ENCODE measurements at places on chromosomes 3 and 15. TPM values are rescaled to one million over a fixed set of nuclear protein-coding genes. Genes with fewer than 3 reads are reported as not detected.

FGF7 gene
- total RNA-seq = 377 TPM

AGBL1 gene
- not detected for total RNA-seq

MAGI1 gene
- total RNA-seq = 66.6 TPM

GRCh38 chr15:75228787-75229186 is 27.1 kb downstream of the C15orf39 start:
- peak; percentile 62 for DNase-seq

ADAMTS9 gene
- 2.7 TPM for total RNA-seq

PRKCD gene
- 2.2 TPM for total RNA-seq

DNA sequence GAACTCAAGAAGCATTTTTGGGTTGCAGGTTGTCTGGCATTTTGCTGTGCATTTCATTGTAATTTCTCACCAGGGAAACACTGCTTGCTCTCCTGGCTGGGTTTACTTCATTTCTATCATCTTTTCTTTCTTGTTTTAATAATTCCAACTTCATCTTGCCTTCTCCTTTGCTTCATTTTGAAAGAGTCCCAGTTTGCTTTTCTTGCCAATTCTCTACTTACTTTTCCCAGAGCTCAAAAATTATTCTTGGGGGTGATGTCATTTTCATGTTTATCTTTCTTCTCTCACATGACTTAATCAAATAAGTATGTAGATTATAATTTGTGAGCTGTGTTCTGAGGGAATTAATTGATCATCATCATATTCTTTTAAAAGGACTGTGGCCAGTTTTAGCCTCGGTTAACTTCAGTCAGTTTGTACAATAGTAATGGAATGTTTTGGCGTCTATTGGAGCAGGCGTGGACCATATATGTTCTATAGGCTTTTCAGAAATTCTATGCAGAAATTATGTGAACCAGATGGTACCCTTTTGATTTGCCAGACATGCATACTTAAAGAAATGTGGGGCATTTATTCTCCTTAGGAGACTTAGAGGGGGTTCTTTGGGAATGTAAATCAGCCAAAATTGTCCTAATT is 30.1 kb downstream of the SH3GL3 start:
- DNase-seq = no peak

DNA sequence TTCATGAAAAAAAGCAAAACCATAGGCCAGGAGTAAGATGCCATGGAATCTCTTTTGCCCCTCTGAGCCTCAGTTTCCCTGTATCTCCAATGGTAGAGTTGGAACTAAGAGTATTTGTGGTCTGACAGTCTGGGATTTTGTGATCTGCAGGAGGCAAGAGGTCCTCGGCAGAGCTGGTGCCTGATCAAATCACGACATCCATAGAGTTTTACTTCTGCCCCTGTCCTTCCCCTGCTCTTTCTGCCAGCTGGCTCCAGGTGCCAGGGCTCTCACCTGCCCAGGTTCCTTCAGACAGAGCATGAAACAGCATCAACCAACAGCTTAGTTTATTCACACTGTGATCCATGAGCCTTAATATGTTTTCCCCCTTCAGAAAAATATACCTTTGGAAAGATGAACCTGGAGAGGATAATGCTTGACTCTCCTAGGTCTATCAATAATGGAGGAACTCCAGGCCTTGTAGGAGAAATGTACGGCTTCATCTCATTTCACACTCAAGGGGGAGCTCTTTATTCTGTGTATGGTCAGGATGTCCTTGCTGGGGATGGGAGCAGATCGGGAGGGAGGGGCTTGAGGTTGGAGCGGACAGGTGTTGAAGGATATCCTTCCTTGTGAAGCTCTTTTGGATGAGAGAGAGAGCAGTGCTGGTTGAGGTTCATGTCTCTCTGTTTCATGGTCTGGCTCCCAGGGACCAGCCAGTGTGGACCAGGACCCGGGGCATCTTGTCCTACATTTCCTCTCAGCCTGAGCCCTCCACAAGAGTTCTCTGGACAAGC is 309.9 kb downstream of the RPLP1 start:
- no peak for DNase-seq

- peak; percentile 32 for DNase-seq
Measured at GRCh38 chr3:100269410-100270214, 8.8 kb downstream of the TBC1D23 start.

DNA sequence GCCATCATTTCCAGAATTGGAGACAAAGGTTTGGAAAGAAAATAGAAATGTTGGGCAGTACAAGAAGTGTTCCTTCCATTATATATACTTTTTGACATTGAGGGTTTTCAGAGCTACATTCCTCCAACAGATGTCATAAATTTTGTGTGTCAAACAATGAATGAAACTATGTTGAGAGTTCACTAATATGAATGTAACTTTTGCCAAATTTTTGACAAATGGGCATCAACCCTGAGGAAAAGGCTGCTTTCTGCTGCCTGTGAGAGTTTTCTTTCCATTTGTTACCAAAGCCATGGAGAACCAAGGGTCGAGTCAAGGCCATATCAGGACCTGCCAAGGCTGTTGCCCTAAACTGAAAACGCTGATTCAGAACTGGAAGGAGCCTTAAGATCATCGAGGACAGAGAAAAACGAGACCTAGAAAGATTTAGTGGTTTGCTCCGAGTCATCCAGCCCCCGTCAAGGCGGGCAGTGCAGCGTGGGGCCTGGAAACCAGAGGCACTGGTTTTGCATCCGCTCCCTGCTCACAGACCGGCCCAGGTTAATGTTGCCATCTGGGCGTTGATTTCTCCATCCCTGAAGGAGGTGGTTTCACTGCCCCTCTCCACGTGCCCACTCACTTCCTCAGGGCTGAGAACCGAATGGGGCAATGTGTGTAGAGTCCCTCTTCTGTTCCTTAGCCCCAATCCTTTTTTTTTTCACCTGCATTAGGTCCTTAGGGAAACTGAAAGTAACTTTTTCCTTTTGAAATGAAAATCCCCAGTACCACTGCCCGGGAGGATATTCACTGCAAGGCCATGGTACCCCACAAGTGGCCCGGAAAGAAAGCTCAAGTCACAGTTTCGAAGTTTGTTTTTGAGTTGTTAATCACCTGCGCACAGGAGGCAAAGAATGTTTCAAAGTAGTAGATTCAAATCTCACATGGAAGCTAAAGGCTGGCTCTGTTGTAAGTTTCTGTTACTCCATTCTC is 32.8 kb downstream of the TPM1 start:
- no peak for DNase-seq

GRCh38 chr3:108818404-108818803 is 4.2 kb upstream of the TRAT1 start:
- DNase-seq = no peak

GRCh38 chr3:51715231-51715976 is 8.5 kb downstream of the GRM2 start:
- peak; percentile 75 for DNase-seq

Data from osteoblast (primary cell).